ENCODE measurements at places on chromosomes 13 and 19. TPM values are rescaled to one million over a fixed set of nuclear protein-coding genes. Genes with fewer than 3 reads are reported as not detected.

Gene ZNF443
- 12.5 TPM for total RNA-seq

Gene LGALS14
- 1.4 TPM for total RNA-seq

Gene CCDC169
- total RNA-seq: 4.4 TPM

Gene CACNG8
- total RNA-seq: 7.4 TPM

Gene LILRB4
- 2.3 TPM for total RNA-seq

Gene LRCH1
- 13.1 TPM for total RNA-seq

Gene TINCR
- 13.4 TPM for total RNA-seq

Gene PROZ
- not detected for total RNA-seq

Gene FLT1
- total RNA-seq: 17.3 TPM

Gene PEX11G
- total RNA-seq: 1.8 TPM

Gene MUC16
- not detected for total RNA-seq

Gene FGF14
- total RNA-seq: 77.3 TPM

Gene FCHO1
- total RNA-seq: 30.0 TPM

Gene RFPL4AL1
- not detected for total RNA-seq

Gene ZNF615
- total RNA-seq: 28.1 TPM

Gene KIR2DL4
- not detected for total RNA-seq

Gene SIGLEC5
- total RNA-seq: 0.23 TPM

Gene ANGPTL8
- total RNA-seq: not detected

Gene WDFY2
- 9.0 TPM for total RNA-seq

Gene ZNF506
- total RNA-seq: 51.7 TPM

Gene ZNF30
- total RNA-seq: 9.0 TPM

Gene SH3GL1
- total RNA-seq: 20.1 TPM

Gene SYCN
- total RNA-seq: not detected

Gene UPF1
- total RNA-seq: 41.5 TPM

Gene KLK1
- total RNA-seq: not detected

Gene NFIX
- 27.9 TPM for total RNA-seq

Gene ZNF8
- total RNA-seq: 14.1 TPM

Gene KLF1
- total RNA-seq: 0.69 TPM

Gene KLK7
- total RNA-seq: not detected

Gene ZNF560
- 0.46 TPM for total RNA-seq

Gene ZNF345
- 22.8 TPM for total RNA-seq

Gene ERICH6B
- not detected for total RNA-seq

Gene IRGC
- total RNA-seq: not detected

Gene MBD3L3
- total RNA-seq: not detected

Gene UBL5
- 165 TPM for total RNA-seq

Gene PSG1
- not detected for total RNA-seq

Gene MYO1F
- 4.8 TPM for total RNA-seq

Gene DNASE2
- total RNA-seq: 7.8 TPM

Data from diencephalon (tissue), 1 donor.